ENCODE measurements at places on chromosomes 1 and 21. TPM values are rescaled to one million over a fixed set of nuclear protein-coding genes. Genes with fewer than 3 reads are reported as not detected.

DNA sequence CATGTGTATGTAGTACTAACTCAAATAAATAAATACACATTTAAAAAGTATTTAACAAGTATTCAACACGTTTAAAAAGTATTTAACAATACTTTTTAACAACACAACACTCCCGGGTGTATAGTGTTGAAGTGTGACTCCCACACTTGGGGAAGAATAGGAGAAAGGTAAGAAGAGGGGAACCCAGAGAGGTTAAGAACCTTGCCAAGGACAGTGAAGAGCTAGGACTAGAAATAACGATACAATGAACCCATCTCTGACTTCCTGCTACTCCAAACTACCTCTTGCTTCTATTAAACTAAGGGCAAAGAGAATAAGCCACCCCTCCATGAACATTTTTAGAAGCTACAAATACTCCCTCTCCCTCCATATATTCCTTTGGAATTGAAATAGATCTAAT lies 1.7 kb upstream of the GFI1 start:
- peaks cover 31% of the 10 kb centered on the region for H3K4me1 ChIP-seq
- no peak overlapping the region for H3K4me3 ChIP-seq
- DNase-seq: no peak
- H3K27ac ChIP-seq: no peak overlapping the region
- no peaks in the 10 kb centered on the region for H3K36me3 ChIP-seq

Gene TLR5
- 3.8 TPM for total RNA-seq

GRCh38 chr1:29549001-29549400 lies 312.7 kb downstream of the PTPRU start:
- peaks cover 4% of the 10 kb centered on the region for H3K4me1 ChIP-seq
- H3K4me3 ChIP-seq: no peak overlapping the region
- no peaks in the 10 kb centered on the region for H3K36me3 ChIP-seq
- peaks cover 2% of the 10 kb centered on the region for H3K27me3 ChIP-seq
- no peak overlapping the region for H3K27ac ChIP-seq

DNA sequence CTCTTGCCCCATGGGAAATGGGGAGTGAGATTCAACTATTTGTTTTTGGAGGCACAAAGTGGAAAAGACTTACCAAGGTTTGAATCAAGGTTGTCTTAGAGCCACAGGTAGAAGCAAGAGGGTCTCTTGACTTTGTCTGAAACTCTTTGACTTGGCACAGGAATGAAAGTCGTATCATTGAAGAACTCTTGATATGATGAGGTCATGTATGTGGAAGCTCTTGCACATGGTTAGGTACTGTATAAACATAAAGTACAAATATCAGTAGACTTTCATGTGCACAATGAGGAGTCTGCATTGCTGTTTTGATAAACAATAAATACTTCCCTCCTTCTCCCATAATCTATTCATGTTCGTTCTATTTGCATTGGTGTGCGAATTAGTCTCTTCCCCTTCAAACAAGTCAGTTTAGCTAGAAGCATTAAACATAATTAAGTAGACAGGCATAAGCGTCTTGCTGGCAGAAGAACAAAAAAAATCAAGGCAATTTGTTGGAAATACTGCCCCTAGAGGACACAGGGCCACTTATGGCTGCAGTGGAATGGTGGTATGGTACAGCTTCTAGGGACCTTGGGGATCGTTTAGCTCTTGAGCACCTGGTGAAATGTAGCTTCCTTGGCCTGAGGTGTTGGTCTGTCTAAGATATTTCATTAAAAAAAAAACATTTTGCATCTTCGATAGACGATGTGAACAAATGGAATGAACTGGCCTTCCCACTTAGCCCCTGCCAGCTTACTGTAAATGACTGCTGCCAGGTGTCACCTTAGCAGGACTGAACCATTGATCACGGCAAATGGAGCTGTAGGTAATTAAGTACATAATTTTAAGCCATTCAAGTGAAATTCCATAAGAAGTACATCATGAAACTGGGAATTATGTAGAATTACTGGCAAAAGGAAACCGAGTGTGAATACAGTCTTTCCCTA lies 218.0 kb upstream of the GALNT2 start:
- no peaks in the 10 kb centered on the region for H3K36me3 ChIP-seq
- no peak overlapping the region for H3K4me3 ChIP-seq
- no peak for DNase-seq
- H3K4me1 ChIP-seq: peaks cover 4% of the 10 kb centered on the region

Gene KPNA6
- 24.4 TPM for total RNA-seq

- no peak overlapping the region for H3K4me3 ChIP-seq
- peaks cover 3% of the 10 kb centered on the region for H3K36me3 ChIP-seq
Observed at GRCh38 chr1:12202190-12202497, 27.7 kb upstream of the VPS13D start.

GRCh38 chr1:204154568-204155255 lies 2.9 kb upstream of the ETNK2 start:
- H3K36me3 ChIP-seq: no peaks in the 10 kb centered on the region
- peaks cover 18% of the 10 kb centered on the region for H3K4me1 ChIP-seq
- H3K4me3 ChIP-seq: no peak overlapping the region
- no peak for DNase-seq

DNA sequence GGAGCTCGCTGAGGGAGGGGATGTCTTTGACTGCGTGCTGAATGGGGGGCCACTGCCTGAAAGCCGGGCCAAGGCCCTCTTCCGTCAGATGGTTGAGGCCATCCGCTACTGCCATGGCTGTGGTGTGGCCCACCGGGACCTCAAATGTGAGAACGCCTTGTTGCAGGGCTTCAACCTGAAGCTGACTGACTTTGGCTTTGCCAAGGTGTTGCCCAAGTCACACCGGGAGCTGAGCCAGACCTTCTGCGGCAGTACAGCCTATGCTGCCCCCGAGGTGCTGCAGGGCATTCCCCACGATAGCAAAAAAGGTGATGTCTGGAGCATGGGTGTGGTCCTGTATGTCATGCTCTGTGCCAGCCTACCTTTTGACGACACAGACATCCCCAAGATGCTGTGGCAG lies 1.4 kb downstream of the TSSK3 start:
- H3K27ac ChIP-seq: no peak overlapping the region
- no peak for DNase-seq
- H3K4me3 ChIP-seq: no peak overlapping the region
- H3K36me3 ChIP-seq: peaks cover 63% of the 10 kb centered on the region

GRCh38 chr1:28548318-28548717 lies 4.6 kb upstream of the TRNAU1AP start:
- no peak overlapping the region for H3K27ac ChIP-seq
- DNase-seq: no peak
- H3K27me3 ChIP-seq: peaks cover 2% of the 10 kb centered on the region

Gene ANKRD45
- 0.53 TPM for total RNA-seq

DNA sequence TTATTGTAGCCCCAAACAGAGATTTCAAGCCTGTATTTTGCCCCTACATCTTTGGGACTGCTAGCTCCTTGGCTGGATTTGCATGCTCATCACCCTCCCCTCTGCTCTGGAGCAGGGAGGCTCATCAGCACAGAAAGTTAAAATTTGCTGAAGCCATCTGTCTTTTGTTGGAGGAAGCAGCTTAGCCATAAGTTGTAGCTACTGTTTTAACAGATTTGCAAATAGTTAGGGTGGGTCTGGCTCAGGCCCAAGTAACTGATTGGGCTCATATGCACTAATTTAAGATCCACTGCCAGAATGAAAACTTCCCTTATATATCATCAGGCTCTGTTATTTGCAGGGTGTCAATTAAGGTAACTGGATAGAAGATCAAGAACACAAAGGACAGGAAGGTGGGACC lies 307.0 kb downstream of the ZP4 start:
- no peaks in the 10 kb centered on the region for H3K36me3 ChIP-seq
- H3K4me1 ChIP-seq: no peaks in the 10 kb centered on the region
- no peak overlapping the region for H3K27ac ChIP-seq
- no peak for DNase-seq
- no peaks in the 10 kb centered on the region for H3K27me3 ChIP-seq
- H3K4me3 ChIP-seq: no peak overlapping the region

DNA sequence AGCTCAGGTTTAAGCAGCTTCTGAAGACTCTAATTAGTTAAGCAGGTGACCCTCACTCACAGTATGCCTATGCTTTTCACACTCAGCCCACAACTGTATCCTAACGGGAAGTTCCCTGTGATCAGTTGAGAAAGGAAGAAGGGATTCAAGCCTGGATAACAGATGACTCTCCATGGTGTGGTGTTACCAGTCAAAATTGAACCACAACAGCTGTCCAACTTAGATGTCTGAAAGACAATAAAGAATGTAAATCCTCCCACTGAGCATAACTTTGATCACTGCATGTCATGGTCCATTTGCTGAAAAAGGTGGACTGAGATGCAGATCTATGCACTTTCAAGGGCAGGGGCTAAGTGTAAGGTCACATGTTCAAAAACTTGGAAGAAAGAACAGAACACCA lies 32.3 kb upstream of the DIPK1A start:
- no peak for DNase-seq
- H3K27ac ChIP-seq: no peak overlapping the region
- H3K36me3 ChIP-seq: no peaks in the 10 kb centered on the region
- no peaks in the 10 kb centered on the region for H3K4me1 ChIP-seq
- no peak overlapping the region for H3K4me3 ChIP-seq

Gene MTARC2
- 7.0 TPM for total RNA-seq

Gene KDF1
- total RNA-seq: not detected

- H3K36me3 ChIP-seq: no peaks in the 10 kb centered on the region
- H3K27ac ChIP-seq: no peak overlapping the region
Observed at GRCh38 chr1:197144570-197145325, 1.7 kb downstream of the ASPM start.

Gene S100A9
- total RNA-seq: 17.8 TPM

DNA sequence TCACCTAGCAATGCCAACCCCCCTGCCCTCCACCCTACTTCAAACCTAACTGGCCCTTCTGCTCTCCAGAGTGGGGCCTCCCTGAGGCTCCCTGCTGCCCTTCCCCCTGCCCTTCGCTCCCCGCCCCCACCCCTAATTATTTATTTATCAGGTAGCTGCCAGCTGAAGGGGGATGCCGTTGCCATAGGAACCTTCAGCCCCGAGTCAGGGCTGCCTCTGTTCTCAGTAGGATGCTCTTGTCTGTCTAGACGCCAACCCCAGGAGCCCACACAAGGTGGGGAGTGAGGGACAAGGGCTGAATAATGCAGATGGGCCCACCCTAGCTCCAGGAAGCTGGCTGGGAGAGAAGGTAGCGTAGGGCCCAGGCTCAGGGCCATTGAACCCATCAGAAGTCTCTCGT lies 41.1 kb downstream of the NKAIN1 start:
- H3K27me3 ChIP-seq: no peaks in the 10 kb centered on the region
- no peaks in the 10 kb centered on the region for H3K36me3 ChIP-seq
- DNase-seq: no peak
- no peak overlapping the region for H3K27ac ChIP-seq
- H3K4me1 ChIP-seq: no peaks in the 10 kb centered on the region
- no peak overlapping the region for H3K4me3 ChIP-seq

Gene RGS7
- 0.13 TPM for total RNA-seq

- peak overlapping the region; percentile 75 for H3K27ac ChIP-seq
- peak; percentile 65 for DNase-seq
- no peaks in the 10 kb centered on the region for H3K36me3 ChIP-seq
- H3K27me3 ChIP-seq: no peaks in the 10 kb centered on the region
Observed at GRCh38 chr21:45050345-45050796, 24.0 kb upstream of the ADARB1 start.

- peaks cover 37% of the 10 kb centered on the region for H3K4me1 ChIP-seq
- H3K4me3 ChIP-seq: no peak within 1 kb of the TSS
- peaks cover 13% of the 10 kb centered on the region for H3K27me3 ChIP-seq
- H3K36me3 ChIP-seq: no peaks in the 10 kb centered on the region
Observed at GRCh38 chr1:159826441-159827101, at the start of gene SLAMF8. Gene SLAMF8, plus strand, starts transcription at chr1:159826873. Its CDS starts 26 bp downstream, at chr1:159826899.

GRCh38 chr1:94919241-94920030 lies 7.5 kb downstream of the CNN3 start:
- no peak overlapping the region for H3K4me3 ChIP-seq
- peaks cover 22% of the 10 kb centered on the region for H3K36me3 ChIP-seq
- H3K27ac ChIP-seq: peak overlapping the region; percentile 43
- H3K27me3 ChIP-seq: no peaks in the 10 kb centered on the region
- H3K4me1 ChIP-seq: peaks cover 40% of the 10 kb centered on the region

Gene WNT4
- 3.7 TPM for total RNA-seq

Gene IBA57
- 5.2 TPM for total RNA-seq

GRCh38 chr21:15772654-15773053 lies 42.9 kb downstream of the USP25 start:
- no peaks in the 10 kb centered on the region for H3K4me1 ChIP-seq
- no peak overlapping the region for H3K4me3 ChIP-seq
- no peaks in the 10 kb centered on the region for H3K27me3 ChIP-seq
- H3K36me3 ChIP-seq: no peaks in the 10 kb centered on the region
- no peak overlapping the region for H3K27ac ChIP-seq

GRCh38 chr21:41283211-41283818 lies 33.3 kb upstream of the FAM3B start:
- no peak overlapping the region for H3K4me3 ChIP-seq
- H3K36me3 ChIP-seq: no peaks in the 10 kb centered on the region
- peaks cover 5% of the 10 kb centered on the region for H3K27me3 ChIP-seq

Gene KMO
- total RNA-seq: 0.27 TPM

DNA sequence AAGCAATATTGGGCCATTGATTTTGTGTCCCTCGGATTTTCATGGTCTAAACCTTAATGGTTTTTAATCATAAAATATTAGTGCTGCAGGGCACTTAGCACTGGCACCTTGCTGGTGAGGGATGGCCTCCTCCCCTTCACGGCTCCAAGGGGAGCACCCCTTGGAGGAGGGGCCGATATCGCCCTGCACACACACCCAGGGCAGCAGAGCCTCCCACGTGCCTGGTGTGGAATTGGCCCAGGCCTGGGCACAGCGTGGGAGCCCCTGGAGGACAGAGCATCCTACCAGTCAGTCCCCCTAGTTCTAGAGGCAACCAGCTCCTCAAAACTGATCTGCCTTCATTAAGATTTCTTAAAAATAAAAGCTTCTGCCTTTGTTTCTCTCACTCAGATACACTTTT lies 90.7 kb upstream of the CSF3R start:
- no peaks in the 10 kb centered on the region for H3K36me3 ChIP-seq
- no peak overlapping the region for H3K27ac ChIP-seq
- DNase-seq: no peak
- peaks cover 6% of the 10 kb centered on the region for H3K27me3 ChIP-seq
- H3K4me1 ChIP-seq: no peaks in the 10 kb centered on the region

Gene KCNJ9
- total RNA-seq: 0.09 TPM

Data from muscle of leg (tissue), 16 donors.